T-helper 22 cell (primary cell): ENCODE measurements at places on chromosomes 12 and 14.

DNA sequence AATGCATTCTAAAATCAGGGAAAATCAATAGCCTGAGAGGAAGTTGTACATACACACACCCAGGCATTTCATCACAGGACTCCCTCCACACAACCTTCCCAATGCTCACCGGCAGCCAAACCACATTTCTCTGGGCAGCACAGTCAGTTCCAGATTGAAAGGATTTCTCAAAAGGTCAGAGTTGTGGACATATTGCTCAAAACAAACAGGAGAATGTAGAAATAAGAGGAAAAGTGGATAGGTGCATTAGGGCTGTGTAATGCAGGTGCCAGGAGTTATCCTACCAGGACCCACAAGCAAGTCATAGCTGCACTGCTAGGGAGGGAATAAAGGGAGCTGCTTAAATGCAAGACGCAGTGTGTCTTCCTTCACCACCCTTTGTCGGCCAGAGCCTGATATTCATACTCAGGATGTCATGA is 62.9 kb downstream of the GCH1 start:
- DNase-seq: no peak

DNA sequence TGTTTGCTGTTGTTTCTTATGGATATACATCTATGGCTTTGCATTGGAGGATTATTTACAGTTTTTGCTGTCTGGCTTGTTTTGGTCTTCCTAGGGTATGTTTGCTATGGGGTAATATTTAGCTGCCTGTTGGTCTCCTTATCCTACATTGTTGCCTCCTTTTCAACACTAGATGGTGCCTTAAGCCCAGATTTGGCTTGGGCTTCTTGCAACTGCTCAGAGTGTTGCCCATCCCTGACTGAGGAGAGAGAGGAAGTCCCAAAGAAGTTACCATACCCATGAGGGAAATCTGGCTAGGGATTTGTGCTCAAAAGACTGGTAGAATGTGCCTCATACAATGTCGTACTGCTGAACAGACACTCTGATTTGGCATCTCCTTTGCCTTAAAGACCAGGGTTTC is 94.6 kb upstream of the MUCL1 start:
- DNase-seq: no peak

DNA sequence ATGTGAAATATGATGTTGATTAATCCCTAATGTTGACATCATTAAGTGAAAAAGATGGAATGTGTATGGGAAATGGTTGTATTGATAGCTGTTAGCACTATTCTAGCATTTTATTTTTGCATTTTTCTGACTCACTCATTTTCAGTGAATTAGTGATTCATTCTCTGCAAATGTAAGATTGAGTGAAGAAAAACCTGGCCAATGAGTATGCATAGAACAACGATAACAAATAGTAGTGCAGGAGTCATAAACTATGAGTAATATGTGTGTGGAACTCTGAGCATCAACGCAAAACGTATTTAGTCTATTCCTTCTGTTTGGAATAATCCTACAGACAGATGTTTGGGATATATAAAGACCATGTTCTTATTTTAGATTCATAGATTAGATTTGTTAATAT is 76.3 kb upstream of the RTL1 start:
- DNase-seq: no peak

GRCh38 chr12:131264635-131265034 is 310.9 kb downstream of the ADGRD1 start:
- DNase-seq: no peak

- no peak for DNase-seq
These were observed 256.8 kb upstream of the FKBP4 start for GRCh38 chr12:2537868-2538541.

GRCh38 chr12:88733008-88733407 is 152.7 kb upstream of the KITLG start:
- no peak for DNase-seq

GRCh38 chr14:32201193-32201815 is 541 bp upstream of the RNU6-7 start:
- DNase-seq: peak; percentile 60

- DNase-seq: no peak
These were observed 37.9 kb upstream of the BTG1 start for GRCh38 chr12:92183575-92183974.

GRCh38 chr12:107590413-107590812 is 95.2 kb upstream of the PWP1 start:
- DNase-seq: no peak

- DNase-seq: no peak
These were observed 167.9 kb upstream of the AVPR1A start for GRCh38 chr12:63318933-63319332.

DNA sequence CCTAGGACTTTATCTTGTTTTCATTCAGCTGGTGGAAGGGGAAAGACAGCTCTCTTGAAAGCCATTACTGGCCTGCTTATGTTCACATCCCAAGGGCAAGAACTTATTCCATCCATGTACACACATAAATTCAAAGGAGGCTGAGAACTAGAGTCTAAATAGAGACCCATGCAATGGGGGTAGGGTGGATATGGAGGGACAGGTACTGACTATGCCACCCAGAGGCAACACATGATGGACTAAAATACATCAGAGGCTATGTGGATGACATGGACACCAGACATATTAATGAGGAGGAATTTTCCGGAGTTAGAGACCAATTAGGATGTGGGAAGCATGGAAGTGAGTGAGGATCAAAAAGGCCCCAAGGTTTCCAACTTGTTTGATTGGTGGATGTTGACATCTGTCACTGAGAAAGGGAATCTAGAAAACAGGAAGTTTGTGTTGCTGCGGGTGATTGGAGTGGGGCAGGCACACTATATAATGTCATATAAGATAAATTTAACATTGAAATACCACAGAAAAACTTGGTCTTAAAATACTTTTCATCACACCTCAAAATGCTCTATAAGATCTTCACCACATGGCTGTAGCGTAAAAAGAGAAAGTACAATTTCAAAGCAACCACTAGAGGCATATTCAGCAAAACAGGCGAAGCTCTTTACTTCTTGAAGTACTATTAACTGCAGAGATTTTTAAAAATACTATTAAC is 130.4 kb downstream of the GRIP1 start:
- no peak for DNase-seq

- DNase-seq: peak; percentile 27
These were observed 1165.4 kb downstream of the TMEM121 start for GRCh38 chr14:106691601-106692291.

DNA sequence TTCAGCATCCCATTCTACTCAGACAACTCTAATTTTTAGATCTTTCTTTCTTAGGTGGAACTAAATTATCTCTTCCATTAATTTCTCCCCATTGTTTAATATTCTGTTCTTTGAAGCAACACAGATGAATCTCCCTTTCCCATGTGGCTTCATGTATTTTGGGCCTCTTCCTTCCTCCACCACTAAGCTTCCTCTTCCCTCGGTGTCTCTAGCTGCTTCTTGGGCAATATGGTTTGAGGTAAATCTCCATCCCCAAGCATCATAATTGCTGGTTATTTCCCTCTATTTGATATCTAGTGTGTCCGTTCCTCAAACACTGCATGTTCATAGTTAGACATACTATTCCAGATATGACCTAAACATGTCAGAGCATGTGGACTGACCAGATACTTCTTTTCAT is 119.2 kb downstream of the PELI2 start:
- no peak for DNase-seq

- no peak for DNase-seq
These were observed 158.3 kb downstream of the ADGRD1 start for GRCh38 chr12:131112021-131112420.

- no peak for DNase-seq
These were observed 26.7 kb downstream of the CHGA start for GRCh38 chr14:92949496-92950192.

- DNase-seq: no peak
These were observed 34.9 kb downstream of the SH2B3 start for GRCh38 chr12:111440631-111441030.

DNA sequence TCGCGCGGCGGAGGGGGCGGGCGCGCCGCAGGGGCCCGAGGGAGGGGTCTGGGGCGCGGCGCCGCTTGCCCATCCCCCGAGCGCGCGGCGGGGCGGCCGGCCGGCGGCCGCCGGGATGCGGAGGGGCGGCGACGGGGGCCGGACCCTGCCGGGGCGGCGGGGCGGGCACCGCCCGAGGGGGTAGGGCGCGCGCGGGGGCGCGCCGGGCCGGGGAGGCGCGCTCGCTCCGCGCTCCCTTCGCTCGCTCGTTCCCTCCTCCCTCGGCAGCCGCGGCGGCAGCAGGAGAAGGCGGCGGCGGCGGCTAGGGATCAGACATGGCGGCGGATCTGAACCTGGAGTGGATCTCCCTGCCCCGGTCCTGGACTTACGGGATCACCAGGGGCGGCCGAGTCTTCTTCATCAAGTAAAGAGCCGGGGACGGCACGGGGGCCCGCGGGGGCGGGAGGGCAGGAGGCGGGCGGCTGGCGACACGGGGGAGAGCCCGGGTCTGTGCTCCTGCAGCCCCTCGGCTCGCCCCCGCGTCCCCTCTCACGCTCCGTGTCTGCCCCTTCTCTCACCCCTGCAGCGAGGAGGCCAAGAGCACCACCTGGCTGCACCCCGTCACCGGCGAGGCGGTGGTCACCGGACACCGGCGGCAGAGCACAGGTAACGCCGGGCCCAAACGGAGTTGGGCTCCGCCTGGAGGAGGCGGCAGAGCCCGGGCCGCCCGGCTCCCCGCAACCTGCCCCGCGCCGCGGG is at the start of gene PLEKHA5:
Gene PLEKHA5 (plus strand): TSS at position 248 of the 738 bp plus-strand sequence. CDS start 67 bp downstream, at position 315.
- DNase-seq: peak; percentile 23

GRCh38 chr12:39990122-39991101 is 115.5 kb downstream of the SLC2A13 start:
- peak; percentile 7 for DNase-seq

DNA sequence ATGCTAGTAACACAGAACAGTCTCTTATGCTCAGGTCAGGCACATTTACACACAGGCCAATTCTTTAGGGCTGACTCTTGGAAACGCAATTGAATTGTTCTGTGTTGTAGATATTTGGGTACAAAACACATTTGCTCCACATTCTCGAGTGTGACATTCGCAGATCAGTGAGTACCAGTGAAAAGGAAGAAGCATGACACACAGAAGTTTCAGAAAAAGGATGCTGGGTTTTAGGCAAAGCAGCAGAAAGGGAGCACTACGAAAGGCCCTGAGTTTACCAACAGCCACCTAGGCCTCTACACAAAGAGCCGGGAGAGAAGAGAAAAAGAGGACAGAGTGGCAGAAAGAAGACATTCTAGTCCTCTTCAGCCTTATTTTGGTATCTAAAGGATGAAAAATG is 254.4 kb upstream of the BTG1 start:
- DNase-seq: no peak

DNA sequence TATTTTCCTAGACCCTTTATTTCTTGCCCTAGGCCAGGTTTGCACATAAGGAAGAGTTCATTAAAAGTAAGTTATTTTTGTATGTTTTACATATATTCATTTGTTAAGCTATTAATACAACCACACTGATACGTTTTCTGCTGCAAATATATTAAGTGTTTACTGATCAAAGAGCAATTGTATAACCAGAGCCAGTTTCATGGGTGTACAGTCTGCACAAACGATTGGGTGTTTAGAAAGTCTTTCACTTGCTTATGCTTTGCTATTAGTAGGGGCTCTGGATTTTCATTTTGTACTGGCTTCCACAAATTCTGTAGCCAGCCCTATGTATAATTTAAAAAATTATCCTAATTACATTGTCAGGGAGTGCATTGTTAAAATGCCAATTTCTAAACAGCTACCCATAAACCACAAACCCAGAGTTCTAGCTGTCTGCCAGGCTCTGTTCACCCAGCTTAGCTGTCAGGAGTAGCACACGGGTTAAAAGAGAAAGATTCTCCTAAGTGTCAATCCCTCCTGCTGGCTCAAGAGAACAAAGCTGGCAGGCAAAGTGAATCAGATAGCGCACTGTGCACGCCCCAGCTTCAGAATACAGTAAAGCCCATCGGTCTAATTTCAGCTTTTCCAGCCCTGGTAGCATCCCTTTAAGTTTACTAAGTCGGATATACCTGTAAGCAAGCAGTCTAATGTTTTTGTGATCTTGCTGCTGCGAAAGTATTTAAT is 151.0 kb upstream of the LMO3 start:
- no peak for DNase-seq

DNA sequence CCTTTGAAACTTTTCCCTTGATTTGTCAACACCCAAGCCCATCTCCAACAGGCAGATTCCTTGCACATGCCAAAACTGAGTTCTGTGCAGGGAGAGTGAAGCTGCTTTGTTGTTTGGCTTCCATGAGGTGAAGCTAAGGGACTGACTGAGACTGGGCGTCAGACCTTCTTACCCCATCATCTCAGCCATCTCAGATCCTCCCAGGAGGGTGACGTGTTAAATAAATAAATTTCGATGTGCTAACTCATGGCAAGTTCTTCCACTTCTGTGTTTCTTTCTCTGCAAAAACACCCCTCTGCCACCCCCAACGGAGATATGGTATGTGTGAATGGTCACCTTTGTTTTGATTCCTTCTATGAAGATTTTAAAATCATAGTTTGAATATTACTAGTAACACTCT is 17.8 kb downstream of the UTP20 start:
- no peak for DNase-seq

DNA sequence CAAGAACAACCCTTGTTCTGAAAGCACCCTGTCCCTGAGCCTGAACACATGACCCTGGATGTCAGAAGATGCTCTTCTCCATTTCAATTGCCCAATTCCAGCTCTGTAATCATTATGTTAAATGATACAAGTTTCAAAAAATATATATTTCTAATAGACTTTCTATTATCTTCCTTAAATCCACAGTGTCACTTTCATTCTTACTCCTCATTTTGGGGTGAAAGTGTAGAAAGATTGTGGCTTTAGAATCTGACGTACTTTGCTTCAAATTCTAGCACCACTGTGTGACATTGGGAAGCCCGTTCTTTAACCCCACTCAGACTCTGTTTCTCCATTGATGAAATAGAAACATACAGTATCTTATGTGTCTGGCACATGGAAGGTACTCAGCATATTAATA is 83.2 kb downstream of the ETV6 start:
- no peak for DNase-seq

DNA sequence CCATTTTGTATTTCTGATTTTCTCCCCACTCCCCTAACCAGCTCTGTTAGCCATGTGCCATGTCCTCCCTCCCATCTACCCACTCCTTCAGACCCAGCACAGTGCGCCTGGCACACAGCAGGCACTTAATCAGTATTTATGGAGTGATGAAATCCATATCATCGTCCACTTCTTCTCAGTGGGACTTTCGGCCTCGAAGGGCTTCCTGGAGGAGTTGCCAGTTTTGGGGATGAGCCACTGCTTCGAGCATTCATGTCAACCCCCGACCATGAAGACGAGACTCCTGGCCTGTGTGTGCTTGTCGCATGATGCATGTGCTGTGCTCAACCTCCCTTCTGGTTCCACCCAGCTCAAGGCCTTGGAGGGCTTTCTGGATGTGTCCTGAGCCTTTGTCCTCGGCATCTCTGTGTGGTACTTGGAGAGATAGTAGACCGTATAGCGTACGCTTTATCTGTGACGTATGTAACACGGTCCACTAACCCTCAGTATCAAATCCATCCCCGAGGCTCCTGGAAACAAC is 119.5 kb upstream of the RTL1 start:
- no peak for DNase-seq
